Chondrocyte (in vitro differentiated cells): ENCODE measurements at places on chromosomes 16 and 17. TPM values are rescaled to one million over a fixed set of nuclear protein-coding genes. Genes with fewer than 3 reads are reported as not detected.
A peak's percentile ranks its signal among the peaks of the same experiment; 100 is the strongest.

GRCh38 chr17:80225230-80225629, 5.0 kb downstream of the SLC26A11 start:
- H3K27ac ChIP-seq: no peak overlapping the region
- H3K27me3 ChIP-seq: no peaks in the 10 kb centered on the region
- peaks cover 8% of the 10 kb centered on the region for H3K4me1 ChIP-seq
- H3K4me3 ChIP-seq: no peak overlapping the region
- peaks cover 6% of the 10 kb centered on the region for H3K36me3 ChIP-seq

- no peaks in the 10 kb centered on the region for H3K36me3 ChIP-seq
- no peaks in the 10 kb centered on the region for H3K27me3 ChIP-seq
- H3K27ac ChIP-seq: peak overlapping the region; percentile 90
- no peak overlapping the region for H3K4me3 ChIP-seq
- no peak for DNase-seq
- H3K4me1 ChIP-seq: peaks cover 82% of the 10 kb centered on the region
These were observed 12.1 kb downstream of the ZDHHC7 start for GRCh38 chr16:84999200-84999599.

- H3K4me3 ChIP-seq: no peak overlapping the region
- peaks cover 4% of the 10 kb centered on the region for H3K27me3 ChIP-seq
- H3K36me3 ChIP-seq: no peaks in the 10 kb centered on the region
- peaks cover 3% of the 10 kb centered on the region for H3K4me1 ChIP-seq
- DNase-seq: no peak
These were observed 45.4 kb upstream of the EMP2 start for GRCh38 chr16:10625595-10626357.

MYH13 gene
- total RNA-seq: not detected in 3 replicates
